Sciatic nerve (tissue), 2 donors: ENCODE measurements at places on chromosomes 12 and 14. TPM values are rescaled to one million over a fixed set of nuclear protein-coding genes. Genes with fewer than 3 reads are reported as not detected.

DNA sequence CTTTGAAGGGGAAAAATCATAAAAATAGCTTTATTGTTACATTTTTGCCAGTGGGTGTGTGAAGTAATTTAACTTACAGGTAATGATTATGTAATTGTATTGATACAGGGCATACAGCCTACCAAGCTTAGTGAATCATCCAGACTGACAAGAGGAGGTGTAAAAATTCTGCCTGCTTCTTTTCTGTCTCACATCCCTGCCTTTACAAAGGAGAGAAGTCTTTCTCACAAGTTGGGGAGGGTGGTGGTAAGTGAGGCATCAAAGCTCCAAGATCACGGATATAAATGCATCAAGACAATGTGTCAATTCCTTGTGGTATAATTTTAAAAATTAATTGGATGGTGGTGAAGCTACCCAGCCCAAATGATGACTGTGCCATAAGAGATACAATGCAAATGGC lies 39.0 kb upstream of the G2E3 start:
- DNase-seq, result no peak

DNA sequence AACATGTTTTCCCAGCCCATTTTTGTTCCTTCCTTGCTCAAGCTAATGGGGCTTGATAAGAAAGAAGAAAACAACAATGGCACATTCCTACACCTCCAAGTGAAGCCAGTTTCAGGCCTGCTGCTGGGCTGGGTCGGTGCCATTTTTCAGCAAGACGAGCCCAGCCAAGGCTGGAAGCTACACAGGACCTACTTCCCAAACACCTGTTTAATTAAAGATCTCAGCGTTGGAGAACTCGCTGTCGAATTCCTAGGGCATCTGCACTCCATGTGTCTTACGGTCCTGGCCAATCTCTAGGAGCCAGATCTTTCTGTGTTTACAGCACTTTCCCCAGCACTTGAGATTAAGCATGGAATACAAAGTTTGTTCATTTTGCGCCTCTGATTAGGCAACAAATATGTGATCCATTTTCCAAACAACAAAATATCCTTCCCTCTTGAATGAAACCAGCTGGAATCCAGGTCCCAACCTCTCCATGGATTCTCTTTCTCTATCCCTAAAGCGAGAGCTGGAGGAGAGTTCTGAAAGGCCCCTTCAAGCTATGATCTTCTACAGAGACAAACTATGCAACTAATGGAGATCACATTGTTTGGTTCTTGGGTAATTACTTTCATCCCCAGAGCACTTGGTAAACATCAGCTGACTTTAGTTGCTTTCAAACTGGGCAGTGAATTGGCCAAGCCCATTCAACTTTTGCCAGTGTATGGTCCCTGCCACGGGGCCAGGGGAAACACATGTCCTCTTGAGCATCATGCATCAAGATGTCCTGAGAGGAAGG lies 34.3 kb upstream of the TC2N start:
- no peak for DNase-seq

Gene KCNK10
- total RNA-seq, result not detected

GRCh38 chr12:97005646-97006045 lies 98.6 kb downstream of the NEDD1 start:
- DNase-seq, result no peak

GRCh38 chr12:123057513-123058265 lies 77.2 kb downstream of the ARL6IP4 start:
- DNase-seq, result no peak

- no peak for DNase-seq
These were observed 1473.7 kb downstream of the AACS start for GRCh38 chr12:126538888-126539287.

Gene WASHC3
- total RNA-seq, result 55.6 TPM

DNA sequence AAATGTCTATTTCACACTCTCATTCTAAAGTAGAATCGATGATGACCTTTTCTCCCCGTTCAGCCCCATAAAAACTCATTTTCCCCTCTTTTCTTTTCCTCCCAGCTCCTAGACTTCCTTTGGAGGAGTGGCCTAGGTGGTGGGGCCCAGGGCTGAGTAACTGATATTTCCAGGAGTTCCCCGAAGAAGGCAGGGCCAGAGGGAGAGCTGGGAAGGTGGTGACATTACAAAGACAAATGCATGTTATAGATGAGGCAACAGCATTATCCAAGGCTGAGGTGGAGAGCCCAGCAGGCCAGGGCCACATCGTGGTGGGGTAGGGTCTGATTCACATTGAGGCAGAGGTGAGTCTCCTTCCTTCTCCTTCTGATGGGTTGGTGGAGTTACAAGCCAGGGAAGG lies 22.2 kb upstream of the HDAC7 start:
- no peak for DNase-seq

DNA sequence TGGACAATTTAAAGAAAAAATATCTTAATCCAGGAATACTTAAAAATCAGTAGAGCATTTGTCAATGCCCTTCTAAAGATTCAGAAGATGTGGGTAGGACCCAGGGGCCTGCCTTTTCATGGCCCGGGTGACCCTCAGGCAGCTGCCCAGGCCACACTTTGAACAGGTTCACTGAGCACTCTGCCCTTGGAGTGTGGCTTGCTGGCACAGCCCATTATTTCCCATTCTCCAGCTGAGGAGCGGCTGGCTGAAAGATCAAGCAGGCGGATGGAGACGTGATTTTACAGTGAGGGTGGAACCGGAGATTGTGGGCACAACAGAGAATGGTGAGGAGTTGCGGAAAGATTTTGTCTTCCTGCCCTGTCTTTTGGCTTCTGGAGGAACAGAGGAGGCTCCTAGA lies 7.1 kb upstream of the PRPH start:
- no peak for DNase-seq

DNA sequence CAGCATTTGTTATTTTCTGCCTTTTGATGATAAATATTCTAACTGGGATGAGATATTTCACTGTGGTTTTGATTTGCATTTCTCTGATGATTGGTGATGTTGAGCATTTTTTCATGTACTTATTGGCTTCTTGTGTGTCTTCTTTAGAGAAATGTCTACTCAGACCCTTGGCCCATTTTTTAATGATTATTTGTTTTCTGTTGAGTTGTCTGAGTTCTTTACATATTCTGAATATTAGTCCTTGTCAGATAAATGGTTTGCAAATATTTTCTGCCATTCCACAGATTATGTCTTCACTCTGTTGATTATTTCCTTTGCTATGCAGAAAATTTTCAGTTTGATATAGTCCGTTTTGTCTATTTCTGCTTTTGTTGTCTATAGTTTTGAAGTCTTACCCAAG lies 317.0 kb downstream of the CEP128 start:
- DNase-seq, result no peak

- no peak for DNase-seq
These were observed 146.1 kb upstream of the LRIG3 start for GRCh38 chr12:59066445-59066844.

DNA sequence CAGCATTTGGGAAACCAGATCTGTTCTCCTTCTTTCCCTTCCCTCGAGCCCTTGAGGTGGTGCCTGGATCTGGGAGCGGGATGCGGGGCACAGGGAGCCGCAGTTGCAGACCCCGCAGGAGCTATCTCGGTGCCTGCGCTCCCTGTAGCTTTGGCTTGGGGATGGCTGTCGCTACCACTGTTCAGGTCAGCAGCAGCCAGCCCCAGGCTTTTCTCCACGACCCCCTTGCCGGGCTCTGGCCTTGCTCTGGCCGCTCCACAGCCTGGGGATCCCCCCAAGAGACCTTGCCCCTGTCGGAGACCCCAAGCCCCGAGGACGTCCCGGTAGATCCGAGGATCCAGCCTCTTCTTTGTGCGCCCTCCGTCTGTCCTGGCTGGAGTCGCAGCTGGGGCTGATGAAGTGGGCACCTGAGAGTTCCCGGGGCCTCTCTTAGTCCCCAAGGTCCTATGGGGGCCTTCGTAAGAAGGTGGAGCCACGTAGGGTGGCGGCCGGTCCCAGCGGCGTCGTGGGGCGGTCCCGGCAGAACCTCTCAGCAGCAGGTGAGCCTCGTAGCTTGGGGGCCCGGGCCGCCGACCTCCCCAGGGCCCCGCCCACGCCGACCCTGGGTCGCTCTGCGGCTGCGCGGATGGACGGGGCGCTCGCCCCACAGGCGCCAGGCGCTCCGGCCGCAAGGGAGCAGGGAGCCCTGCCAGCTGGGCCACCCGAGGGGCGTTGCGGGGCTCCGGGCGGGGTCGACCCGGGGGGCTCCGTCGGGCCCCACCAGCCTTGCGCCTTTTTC lies 1.3 kb downstream of the DDN start:
- no peak for DNase-seq

DNA sequence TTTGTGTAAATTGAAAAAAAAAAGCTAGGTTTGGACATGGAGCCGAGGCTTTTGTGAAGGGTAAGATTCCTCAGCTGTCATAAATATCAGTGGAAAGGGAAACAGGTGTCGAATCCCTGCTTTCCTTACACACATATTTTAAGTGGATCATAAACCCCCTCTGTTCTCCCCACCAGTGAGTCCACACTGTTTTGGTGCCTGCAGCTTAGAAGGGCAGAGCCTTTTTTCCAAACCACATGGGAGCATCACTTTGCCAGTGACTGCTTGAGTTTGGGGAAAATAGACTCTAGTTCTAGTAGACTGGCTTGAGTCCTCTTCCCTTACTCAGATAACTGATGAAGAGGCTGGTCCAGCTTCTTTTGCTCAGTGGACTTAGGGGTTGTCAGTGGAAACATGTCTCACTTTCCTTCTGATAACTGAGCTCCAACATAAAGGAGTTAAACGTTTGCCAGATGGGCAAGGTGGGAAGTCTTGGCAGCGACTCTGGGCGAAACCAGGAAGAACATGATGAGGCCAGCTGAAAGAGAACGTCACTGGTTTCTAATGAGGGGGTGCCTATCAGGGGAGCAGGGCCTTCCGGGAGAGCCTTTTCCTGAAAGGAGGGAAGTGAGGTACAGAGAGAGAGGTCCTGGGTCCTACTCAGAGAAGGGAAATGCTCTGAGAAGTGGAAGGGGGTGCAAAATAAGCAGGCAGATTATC lies 168.1 kb upstream of the PARP11 start:
- no peak for DNase-seq

GRCh38 chr14:60757567-60758002 lies 23.0 kb downstream of the MNAT1 start:
- no peak for DNase-seq

Gene A2M
- total RNA-seq, result 942 TPM

Gene SRRM4
- total RNA-seq, result 0.04 TPM

DNA sequence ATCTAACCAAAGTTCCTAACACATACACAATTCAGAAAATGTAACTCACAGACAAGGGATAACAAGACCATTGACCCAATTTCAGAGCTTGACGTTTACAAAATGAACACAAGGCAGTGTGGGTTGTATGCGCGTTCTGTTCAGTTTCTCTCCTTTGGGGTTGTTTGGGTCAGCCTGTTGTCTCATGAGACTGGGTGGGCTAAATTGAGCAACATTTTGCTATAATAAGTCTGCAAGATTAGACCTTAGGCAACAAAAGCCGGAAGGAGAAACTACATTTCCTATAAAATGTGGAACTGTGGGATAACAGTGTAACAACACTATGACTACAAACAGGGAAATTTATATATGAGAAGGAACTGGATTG lies 18.8 kb upstream of the LTA4H start:
- DNase-seq, result no peak

- no peak for DNase-seq
These were observed 82.3 kb downstream of the CHGA start for GRCh38 chr14:93005135-93005813.

Gene EIF2S3B
- total RNA-seq, result 0.62 TPM
